Urothelium cell line (cell line): ENCODE measurements at places on chromosomes 7 and 10.

GRCh38 chr10:79133416-79133815 lies 64.7 kb downstream of the ZMIZ1 start:
- DNase-seq: no peak

GRCh38 chr7:88205179-88205578 lies 14.7 kb downstream of the SRI start:
- no peak for DNase-seq

DNA sequence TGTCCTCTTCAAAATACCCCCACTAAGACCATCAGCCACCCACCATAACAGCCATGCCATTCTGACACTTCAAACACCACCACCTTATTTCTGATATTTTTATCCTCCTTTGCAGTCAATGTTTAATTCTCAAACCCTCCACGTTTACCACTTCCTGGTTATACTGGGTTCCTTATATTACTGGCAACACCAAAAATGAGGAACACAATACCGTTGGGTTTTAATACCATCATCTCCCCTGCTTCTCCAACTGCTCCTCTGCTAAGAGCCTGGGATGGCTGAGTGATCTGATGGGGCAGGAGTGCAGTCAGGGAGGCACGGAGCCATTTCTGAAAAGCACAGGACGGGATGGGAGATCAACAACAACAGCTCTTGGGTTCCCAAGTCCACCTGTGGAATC lies 140.5 kb downstream of the CHCHD3 start:
- no peak for DNase-seq

DNA sequence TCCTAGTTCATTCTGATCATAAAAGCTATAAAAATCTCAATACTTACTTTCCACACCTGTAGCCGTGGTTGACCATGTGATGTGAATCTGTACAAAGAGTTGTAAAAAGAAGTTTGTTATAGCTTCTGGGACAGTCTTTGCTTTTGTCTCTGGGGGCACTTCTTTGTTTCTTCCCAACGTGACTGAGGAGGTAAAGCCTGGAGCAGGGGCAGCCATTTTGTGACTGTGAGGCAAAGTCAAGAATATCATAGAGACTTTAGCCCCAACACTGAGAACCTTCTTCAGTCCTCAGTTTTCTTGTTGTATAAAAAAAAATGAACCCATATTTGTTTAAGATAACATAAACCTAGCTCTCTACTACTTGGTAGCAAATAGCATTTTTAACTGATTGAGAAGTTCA lies 29.4 kb upstream of the LYZL1 start:
- DNase-seq: no peak

DNA sequence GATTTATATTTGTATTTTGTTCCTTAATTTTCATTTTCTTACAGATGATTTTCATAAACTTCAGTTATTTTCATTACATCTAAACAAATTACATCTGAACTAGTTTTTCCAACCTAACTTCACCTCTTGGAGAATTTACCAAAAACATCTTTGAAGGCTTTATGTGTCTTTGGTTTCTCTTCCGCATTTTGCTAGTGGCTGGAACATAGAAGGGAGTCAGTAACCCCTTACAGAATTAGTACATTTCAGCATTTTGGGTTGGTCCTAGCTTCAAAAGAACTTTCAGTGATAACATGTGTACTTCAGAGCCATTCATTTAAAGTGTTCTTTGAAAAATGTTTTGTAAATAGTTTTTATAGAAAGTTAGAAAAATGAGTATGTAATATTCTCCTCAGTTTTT lies 169.8 kb upstream of the MTPN start:
- DNase-seq: no peak

- DNase-seq: peak; percentile 25
Measured at GRCh38 chr7:67823345-67823744, 826.7 kb downstream of the TYW1 start.

DNA sequence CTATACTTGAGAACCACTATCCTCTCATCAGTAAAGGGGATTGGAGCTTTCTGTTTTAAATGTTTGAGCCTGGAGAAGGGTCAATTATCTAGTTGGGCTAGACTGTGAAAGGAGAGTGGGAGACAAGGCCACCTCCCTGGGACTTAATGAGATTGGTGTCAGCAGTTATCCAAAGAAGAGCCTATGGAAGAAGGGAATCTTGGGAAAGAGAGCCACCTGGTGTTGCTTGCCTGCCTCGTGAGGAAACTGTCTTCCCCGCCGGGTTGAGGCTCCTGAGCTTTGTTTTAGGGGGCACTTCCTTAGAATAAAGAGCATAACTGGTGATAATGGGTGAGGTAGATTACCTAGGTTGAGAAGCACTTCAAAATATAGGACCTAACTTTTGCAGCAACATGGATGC lies 32.0 kb upstream of the ABCB4 start:
- DNase-seq: no peak

DNA sequence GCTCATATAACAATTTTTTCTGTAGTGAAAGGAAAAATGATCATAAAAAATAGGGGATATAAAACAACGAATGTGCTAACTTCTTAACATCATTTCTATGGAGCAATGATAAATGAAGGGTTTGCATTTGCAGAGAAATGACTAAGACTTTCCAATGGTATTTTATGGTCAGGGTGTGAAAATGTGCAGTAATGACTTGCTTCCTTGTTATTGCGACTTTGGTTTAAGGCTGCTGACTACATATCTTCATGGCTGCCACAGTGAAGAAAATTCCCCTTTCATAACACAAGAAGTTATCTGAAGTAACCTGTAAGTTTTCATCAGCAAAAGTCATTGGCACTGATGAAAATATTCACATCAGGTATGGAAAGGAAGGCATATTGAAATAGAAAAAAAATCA lies 166.1 kb upstream of the NRG3 start:
- no peak for DNase-seq

DNA sequence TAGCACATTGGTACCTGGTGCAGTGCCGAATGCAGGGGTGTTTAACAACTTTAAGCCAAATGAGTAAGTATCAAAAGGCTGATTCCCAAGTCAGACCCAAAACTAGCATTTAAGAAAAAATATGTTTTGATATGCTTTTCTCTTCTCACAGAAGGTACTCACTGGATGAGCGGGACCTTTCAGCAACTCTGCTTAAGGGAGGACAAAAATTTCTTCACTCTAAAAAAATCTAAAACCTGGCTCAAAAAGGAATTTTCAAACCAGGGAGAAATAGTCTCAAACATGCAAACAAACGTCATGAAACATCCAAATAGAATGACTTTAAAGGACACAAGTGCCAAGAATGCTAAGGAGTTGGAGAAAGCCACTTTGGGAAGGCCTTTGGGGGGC lies 962.1 kb downstream of the KCNMA1 start:
- DNase-seq: no peak

- no peak for DNase-seq
Measured at GRCh38 chr7:44431091-44431608, 59.3 kb downstream of the NUDCD3 start.

DNA sequence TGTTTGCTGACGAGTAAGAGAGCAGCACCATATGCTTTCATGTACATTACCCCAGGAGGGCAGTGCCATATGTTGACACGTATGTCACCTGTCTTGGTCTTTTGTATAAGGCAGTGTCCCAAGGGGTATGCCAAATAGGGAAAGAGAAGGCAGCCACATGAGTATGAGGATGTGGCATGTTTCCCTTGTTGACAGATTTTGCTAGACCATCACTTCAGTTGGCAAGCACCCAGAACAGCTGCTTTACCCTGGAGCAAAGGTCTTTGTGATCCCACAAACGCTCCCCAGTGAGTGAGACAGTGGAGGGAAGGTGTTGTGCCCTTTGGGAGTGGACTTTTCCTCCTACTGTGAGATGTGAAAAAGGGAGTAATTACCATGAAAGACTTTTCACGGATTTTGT lies 350.1 kb downstream of the ETV1 start:
- DNase-seq: no peak

DNA sequence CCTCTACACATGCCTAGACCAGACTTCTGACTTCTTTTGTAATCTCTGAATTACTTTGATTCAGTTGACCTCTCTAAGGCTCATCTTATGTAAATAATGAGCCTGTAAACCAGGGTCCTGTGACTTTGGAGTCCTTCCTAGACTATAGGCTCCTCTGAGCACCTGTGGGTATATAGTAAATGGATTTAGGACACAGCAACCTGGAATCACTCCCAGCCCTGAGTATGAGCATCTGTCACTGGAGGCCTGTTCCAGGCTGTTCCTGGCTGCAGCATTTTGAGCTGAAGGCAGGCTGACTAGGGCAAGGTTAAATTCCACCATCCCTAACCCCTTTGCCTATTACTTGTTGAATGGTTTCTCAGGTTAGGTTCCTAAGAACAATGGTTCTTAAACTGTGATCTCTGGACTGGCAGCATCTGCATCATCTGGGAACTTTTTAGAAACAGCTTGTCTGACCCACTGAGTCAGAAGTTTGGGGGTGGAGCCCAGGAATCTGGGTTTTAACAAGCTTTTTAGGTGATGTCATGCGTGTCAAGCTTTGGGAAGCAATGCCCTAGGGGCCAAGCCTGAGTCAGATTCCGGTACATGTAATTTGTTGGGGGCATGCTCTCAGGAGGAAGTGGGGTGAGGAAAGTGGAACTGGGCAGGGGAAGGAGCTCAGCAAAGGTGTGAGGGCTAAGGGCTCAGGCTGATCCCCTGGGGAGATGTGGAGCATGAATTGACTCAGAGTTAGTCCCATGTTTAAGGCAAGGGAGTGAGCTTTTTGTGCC lies 28.2 kb downstream of the MINDY4 start:
- DNase-seq: peak; percentile 73

GRCh38 chr7:123580406-123581161 lies 21.0 kb upstream of the ASB15 start:
- DNase-seq: peak; percentile 24

DNA sequence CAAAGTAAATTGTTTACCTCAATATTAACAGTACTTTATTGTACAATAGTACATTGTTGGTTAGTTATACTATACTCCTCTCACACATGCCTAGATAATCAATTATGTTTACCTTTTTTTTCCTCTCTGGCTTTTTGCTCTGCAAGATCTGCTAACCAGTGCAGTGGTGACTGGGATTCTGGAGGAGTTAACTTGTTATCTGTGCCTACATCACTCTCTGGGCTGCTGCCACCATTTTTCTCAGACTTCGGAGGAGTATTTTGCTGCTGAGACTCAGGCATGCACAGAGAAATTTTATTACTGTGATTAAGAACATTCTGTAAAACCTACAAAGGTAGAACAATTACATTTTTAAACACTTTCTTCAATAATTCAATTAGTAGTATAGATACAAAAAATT lies 59.7 kb downstream of the NRBF2 start:
- no peak for DNase-seq

DNA sequence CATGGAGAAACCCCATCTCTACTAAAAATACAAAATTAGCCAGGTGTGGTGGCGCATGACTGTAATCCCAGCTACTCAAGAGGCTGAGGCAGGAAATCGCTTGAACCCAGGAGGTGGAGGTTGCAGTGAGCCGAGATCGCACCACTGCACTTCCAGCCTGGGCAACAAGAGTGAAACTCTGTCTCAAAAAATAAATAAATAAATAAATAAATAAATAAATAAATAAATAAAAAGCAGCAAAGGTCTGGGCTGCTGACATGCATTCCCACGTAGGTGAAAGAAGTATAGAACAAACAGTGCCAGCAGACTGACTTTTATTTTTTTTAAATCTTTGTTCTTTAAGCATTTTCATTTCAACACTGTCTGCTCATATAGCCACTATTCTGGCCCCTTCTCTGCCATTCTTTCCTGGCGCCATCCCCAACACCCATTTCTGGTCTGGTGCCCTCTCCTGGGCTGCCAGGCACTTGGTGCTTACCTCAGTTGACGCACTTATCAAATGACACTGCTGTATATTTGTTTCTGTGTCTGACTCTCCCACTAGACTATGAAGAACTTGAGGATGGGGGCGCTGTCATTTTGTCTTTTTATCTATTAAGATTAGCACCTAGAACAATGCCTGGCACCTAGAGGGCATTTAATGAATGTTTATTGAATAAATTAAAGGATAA lies 15.6 kb downstream of the FAM107B start:
- DNase-seq: no peak

DNA sequence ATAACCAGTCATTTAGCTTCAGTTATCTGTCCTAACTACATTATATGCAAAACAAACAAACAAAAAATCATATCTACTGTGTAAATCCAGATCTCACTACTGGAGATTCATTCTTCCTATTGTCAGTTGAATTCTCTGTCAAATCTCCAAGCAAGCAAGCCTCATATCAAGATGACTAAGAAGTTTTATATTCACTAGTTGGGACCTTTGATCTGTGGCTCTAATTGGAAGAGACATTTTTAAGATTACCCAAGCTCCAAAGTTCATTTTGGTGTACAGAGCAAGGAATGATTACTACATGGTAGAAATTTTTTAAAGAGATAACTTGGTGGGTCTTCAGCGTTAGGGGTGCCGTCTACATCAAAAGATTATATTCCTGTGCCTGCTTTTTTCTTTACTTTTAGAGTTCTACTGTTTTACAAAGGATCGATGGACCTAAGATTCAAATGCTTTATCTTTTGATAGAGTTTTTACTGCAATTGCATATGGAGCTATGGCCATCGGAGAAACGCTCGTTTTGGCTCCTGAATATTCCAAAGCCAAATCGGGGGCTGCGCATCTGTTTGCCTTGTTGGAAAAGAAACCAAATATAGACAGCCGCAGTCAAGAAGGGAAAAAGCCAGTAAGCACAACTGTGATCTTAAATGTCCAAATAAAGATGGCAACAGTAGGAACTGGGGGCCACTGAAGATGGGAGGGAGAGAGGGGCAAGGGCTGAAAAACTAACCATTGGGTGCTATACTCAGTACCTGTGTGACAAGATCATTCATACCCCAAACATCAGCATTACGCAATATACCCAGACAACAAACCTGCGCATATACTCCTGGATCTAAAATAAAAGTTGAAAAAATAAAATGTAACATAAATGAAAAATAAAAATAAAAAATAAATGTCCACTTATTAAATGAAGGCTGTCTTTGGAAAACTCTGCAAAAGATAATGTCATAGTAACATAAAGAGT lies 47.9 kb downstream of the SP8 start:
- no peak for DNase-seq

DNA sequence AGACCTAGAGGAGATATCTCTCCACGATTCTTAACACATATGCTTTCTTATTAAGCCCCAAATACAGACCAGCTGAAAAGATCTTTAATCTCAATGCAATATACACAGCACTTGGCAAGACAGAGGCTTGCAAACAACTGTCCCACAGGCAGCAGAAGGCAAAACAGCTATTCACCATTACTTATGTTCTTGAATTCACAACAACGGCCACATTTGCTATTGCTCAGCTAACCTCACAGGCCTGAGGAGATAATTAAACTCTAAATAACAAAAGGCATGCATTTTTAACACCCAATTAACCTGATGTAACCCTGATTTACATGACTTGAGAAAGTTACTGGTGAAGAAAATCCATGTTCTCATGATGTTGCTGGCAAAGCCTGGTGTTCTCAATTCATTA lies 216.4 kb downstream of the CRPPA start:
- DNase-seq: no peak

DNA sequence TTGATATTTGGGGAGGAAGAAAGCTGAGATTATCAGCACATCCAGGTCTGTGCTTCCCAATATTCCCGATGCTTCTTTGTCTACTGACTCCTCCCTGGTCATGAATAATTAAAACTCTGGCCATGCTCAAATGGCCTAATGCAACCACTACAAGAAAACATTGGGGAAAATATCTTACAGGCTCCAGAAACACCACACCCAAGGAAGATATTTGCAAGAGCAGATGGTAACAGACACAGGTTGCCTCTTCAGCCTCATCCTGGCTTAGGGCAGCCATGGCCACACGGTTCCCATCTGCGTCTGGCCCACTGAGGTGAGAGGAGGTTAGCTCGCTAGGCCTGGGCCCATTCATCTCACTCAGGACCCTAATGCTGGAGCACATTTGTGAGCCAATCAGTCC lies 108.4 kb upstream of the SDK1 start:
- DNase-seq: no peak

GRCh38 chr7:44306606-44307005 lies 18.8 kb downstream of the CAMK2B start:
- DNase-seq: no peak

GRCh38 chr10:33557313-33557712 lies 222.8 kb upstream of the NRP1 start:
- no peak for DNase-seq
